ENCODE measurements at places on chromosomes 11 and 22. TPM values are rescaled to one million over a fixed set of nuclear protein-coding genes. Genes with fewer than 3 reads are reported as not detected.
A peak's percentile ranks its signal among the peaks of the same experiment; 100 is the strongest.

- DNase-seq, result no peak
- peaks cover 24% of the 10 kb centered on the region for H3K36me3 ChIP-seq
- H3K4me3 ChIP-seq, result peak overlapping the region; percentile 53
- H3K27me3 ChIP-seq, result peaks cover 7% of the 10 kb centered on the region
- H3K27ac ChIP-seq, result peak overlapping the region; percentile 10
These were observed 722 bp downstream of the IFITM10 start for GRCh38 chr11:1749395-1750351.

DNA sequence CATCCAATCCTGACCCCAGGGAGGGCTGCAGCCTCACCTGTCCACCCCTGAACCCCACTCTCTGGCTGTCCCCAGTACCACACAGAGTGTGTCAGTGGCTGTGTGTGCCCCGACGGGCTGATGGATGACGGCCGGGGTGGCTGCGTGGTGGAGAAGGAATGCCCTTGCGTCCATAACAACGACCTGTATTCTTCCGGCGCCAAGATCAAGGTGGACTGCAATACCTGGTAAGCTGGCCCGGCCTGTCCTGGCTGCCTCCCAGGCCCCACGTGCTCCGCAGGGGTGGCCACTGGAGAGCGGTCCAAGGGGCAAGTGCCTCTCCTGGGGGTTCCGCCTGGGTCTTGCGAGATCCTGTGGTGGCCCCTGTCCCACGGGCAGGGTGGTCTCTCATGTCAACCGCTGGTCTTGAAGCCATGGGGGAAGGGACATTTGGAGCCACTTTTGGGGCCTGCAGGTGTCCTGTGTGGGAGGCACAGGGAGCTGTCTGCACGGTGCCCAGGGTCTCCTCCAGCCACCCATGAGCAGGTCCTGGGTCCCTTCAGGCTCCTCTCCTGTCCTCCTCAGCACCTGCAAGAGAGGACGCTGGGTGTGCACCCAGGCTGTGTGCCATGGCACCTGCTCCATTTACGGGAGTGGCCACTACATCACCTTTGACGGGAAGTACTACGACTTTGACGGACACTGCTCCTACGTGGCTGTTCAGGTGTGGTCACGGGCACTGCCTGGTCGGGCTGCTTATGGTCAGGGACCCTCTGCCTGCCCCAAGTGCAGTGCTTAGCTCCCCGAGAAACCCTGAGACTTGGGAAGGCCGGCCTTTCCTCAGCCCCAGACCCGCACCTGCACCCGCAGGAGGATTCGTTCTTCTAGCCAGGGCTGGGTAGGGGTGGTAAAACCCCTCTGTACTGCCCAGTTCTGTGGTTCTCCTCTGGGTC, 11.8 kb downstream of the MUC2 start:
- no peaks in the 10 kb centered on the region for H3K36me3 ChIP-seq
- DNase-seq, result peak; percentile 53
- no peak overlapping the region for H3K4me3 ChIP-seq
- H3K27ac ChIP-seq, result no peak overlapping the region

GRCh38 chr22:26322179-26322905, 106.7 kb upstream of the ASPHD2 start:
- DNase-seq, result no peak
- H3K27me3 ChIP-seq, result peaks cover 20% of the 10 kb centered on the region
- no peak overlapping the region for H3K27ac ChIP-seq
- H3K4me3 ChIP-seq, result no peak overlapping the region
- H3K36me3 ChIP-seq, result no peaks in the 10 kb centered on the region

- no peaks in the 10 kb centered on the region for H3K36me3 ChIP-seq
- peaks cover 100% of the 10 kb centered on the region for H3K27me3 ChIP-seq
- no peak within 1 kb of the TSS for H3K27ac ChIP-seq
- H3K4me1 ChIP-seq, result peaks cover 33% of the 10 kb centered on the region
These were observed at the start of gene BSX for GRCh38 chr11:122981388-122982264. Gene BSX, minus strand, starts transcription at chr11:122981834. Its CDS starts 163 bp downstream, at chr11:122981671.

GRCh38 chr11:94964934-94965333, 8.4 kb downstream of the CWC15 start:
- no peak overlapping the region for H3K27ac ChIP-seq
- no peak overlapping the region for H3K4me3 ChIP-seq
- H3K36me3 ChIP-seq, result peaks cover 98% of the 10 kb centered on the region
- no peaks in the 10 kb centered on the region for H3K27me3 ChIP-seq

DNA sequence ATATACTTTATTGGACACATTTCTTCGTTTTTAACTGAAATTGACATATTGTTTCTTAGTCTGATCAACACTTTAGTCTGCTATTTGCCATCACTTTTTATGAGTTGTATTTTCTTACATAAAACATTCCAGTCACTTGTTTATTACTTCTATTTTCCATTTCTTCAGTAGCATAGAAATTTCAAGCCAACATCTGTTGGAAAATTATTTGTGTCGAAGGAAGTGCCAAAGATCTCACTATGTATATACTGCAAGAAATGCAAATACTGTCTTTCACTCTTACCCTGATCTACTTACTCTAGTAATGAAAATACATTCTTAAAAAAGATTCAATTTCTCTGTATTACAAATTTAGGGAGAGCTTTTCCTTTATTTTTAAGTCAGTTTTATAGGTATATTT, 105.9 kb downstream of the SLC17A6 start:
- no peak overlapping the region for H3K27ac ChIP-seq
- no peaks in the 10 kb centered on the region for H3K4me1 ChIP-seq
- DNase-seq, result no peak
- H3K27me3 ChIP-seq, result no peaks in the 10 kb centered on the region
- no peak overlapping the region for H3K4me3 ChIP-seq

DNA sequence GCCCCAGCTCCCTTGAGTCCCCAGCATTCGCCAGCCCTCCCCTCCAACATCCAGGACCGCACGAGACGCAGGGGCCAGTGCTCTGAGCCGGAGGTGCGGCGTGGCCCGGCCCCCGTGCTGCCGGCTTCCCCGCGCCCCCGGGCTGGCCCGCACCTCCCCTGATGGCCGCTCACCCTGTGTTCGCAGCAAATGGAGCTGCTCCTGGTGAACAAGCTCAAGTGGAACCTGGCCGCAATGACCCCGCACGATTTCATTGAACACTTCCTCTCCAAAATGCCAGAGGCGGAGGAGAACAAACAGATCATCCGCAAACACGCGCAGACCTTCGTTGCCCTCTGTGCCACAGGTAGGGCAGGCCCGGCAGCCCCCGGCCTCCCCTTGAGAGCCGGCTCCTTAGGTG, 2.7 kb downstream of the CCND1 start:
- no peaks in the 10 kb centered on the region for H3K27me3 ChIP-seq
- peak overlapping the region; percentile 97 for H3K4me3 ChIP-seq
- DNase-seq, result no peak
- peaks cover 23% of the 10 kb centered on the region for H3K36me3 ChIP-seq
- H3K27ac ChIP-seq, result no peak overlapping the region

- peaks cover 8% of the 10 kb centered on the region for H3K4me1 ChIP-seq
- DNase-seq, result no peak
- peaks cover 4% of the 10 kb centered on the region for H3K36me3 ChIP-seq
- H3K27me3 ChIP-seq, result no peaks in the 10 kb centered on the region
- H3K4me3 ChIP-seq, result no peak overlapping the region
- H3K27ac ChIP-seq, result peak overlapping the region; percentile 27
These were observed 9.4 kb downstream of the SLCO2B1 start for GRCh38 chr11:75160220-75160757.

Gene LDHAL6A
- not detected for total RNA-seq

Gene TESMIN
- total RNA-seq, result 2.8 TPM

Gene TPBGL
- not detected for total RNA-seq

Gene ABTB2
- total RNA-seq, result 15.5 TPM

All from suprapubic skin (tissue), 4 donors.